CMK (cell line): ENCODE measurements at places on chromosomes 13 and 19.
A peak's percentile ranks its signal among the peaks of the same experiment; 100 is the strongest.

GRCh38 chr19:49590071-49590970 is 661 bp upstream of the PRR12 start:
- DNase-seq, result peak; percentile 99

DNA sequence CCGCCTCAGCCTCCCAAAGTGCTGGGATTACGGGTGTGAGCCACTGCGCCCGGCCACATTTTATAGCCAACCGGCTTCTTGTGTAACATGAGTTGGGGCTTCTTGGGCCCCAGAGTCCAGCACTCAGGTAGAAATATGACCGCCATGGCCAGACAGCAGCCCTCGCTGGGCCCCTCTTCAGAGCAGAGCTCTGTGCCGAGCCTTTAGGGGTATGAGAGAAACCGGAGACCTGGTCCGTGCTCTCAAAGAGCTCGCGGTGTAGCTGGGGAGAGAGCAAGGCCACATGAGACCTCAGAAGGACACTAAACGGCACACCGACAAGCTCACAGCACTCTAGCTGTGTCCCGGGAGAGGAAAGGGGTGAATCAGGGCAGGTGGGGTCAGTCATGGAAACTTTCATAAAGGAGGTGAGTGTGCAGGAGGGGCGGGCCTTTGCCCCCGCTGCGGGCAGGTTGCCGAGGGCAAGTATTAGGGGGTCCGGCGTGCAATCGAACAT is 15.8 kb downstream of the ACTN4 start:
- DNase-seq, result no peak

DNA sequence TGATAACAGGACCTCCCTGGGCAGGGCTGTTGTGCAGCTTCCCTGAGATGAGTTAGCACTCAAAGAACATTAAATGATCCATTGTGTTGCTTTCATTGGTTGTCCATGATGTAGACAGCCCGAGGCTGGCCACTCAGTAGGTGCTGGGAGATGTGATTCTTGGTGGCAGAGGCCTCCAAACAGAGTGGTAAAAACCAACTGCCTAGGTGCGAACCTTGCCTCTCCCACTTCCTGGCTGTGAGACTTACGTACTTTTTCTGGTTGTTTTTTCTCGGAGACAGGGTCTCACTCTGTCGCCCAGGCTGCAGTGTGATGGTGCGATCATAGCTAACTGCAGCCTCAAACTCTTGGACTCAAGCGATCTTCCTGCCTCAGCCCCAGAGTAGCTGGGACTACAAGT is 6.2 kb downstream of the SARS2 start:
- DNase-seq, result no peak

GRCh38 chr19:45296355-45296754 is 26.3 kb downstream of the CKM start:
- no peak for DNase-seq

DNA sequence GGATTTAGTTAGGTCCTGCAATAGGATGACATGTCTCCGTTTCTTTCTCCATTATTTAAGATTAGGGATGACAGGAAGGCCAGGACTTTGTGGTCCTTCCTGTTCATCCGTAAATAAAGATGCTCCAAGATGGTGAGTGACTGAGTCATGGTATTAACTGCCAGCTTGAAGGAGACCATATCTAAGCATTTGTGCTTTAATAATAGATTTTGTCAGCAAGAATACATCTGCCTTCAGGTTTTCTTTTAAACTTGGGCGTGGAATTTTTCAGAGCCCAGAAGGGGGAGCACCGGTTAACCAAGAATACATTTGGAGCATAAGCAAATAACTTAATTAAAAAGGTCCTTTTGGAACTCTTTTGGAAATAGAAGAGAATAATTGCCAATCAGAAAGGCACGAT is 68.2 kb downstream of the ARHGAP35 start:
- DNase-seq, result no peak

DNA sequence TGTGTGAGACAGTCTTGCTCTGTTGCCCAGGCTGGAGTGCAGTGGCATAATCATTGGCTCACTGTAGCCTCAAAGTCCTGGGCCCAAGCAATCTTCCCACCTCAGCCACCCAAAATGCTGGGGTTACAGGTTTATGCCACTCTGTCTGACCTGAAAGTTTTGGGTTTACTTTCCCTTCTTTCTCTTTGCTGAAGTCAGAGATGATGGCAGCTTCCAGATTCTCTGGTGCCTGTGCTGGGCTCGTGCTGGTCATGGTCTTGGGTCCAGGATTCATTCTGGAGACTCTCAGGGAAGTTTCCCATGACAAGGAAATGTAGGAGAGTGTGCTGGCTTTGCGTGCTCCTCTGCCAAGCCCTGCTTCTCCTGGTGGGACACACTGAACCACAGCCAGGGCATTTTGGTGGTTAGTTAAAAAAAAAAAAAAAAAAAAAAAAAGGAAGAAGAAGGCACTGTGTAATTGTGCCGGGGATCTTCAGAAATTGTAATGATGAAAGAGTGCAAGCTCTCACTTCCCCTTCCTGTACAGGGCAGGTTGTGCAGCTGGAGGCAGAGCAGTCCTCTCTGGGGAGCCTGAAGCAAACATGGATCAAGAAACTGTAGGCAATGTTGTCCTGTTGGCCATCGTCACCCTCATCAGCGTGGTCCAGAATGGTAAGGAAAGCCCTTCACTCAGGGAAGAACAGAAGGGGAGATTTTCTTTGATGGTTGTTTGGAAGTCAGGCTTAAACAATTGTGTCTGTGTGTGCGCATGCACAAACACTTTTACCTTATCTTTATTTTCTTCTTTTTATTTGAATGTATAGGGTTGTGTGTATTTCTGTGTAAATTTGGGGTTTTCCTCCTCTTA is at the start of gene ALOX5AP:
Gene ALOX5AP, plus strand, starts transcription at position 519 of the 847 bp plus-strand sequence. Its CDS starts 63 bp downstream, at position 582.
- DNase-seq, result no peak

DNA sequence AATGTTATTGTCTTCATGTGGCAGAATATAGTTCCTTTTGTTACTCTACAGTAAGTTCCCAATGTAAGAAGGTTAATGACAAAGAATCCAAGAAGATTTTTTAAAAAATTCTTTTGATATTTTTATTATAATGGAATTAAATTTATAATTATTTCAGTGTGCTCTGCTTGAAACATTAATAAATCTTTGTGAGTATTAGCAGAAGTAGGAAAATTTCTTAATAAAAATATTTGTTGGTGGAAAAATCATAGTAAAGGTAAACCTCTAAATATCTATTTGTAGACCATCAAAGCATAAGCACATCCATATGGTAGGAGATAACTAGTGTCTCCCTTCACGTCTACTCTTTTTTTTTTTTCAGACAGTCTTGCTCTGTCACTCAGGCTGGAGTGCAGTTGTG is 4.3 kb downstream of the CSNK1A1L start:
- DNase-seq, result no peak

GRCh38 chr19:17281391-17282304 is at the start of gene ANKLE1:
TSS of gene ANKLE1 (plus strand) at chr19:17281901. CDS start at chr19:17281921, 20 bp downstream.
- peak; percentile 74 for DNase-seq

DNA sequence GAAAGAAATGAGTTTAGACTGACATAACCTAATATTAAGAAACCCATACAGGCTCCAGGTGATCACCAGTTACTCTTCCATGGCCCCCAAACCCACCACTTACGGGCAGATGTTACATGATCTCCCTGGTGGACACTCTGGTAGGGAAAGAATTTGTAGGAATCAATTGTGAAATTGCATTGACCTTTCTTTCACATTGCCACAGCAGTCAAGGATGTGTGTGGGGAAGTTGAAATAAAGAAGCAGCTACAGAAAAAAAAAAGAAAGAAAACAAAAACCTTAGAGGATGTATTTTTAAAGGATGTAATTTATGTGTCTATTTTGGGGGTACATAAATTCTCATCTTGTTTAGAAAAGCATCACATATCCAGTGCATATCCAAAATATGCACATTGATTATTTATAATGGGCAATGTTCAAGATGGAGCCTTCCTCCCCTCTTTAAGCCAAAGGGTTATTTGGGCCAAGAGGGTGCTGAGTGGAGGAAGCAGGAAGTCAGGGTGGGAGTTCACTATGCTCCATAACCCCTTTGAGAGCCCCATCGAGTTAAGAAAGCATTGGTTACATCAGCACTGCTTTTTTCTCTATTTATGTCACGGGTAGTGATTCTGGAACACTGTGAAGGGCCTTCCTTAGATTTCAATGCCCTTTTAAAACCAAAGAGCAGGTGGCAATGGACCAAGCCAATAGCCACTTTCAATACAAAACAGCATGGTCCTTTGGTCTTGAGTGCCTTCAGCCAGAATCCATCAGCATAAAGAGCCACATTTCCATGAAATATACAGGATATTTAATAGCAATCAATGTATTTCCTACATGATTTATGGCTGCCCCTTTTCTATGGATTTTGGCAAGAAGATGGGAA is 169.6 kb downstream of the LACC1 start:
- no peak for DNase-seq

- DNase-seq, result no peak
Measured at GRCh38 chr13:32471187-32471922, 43.4 kb upstream of the N4BP2L1 start.

- no peak for DNase-seq
Measured at GRCh38 chr13:62388515-62388914, 972.9 kb upstream of the PCDH20 start.

DNA sequence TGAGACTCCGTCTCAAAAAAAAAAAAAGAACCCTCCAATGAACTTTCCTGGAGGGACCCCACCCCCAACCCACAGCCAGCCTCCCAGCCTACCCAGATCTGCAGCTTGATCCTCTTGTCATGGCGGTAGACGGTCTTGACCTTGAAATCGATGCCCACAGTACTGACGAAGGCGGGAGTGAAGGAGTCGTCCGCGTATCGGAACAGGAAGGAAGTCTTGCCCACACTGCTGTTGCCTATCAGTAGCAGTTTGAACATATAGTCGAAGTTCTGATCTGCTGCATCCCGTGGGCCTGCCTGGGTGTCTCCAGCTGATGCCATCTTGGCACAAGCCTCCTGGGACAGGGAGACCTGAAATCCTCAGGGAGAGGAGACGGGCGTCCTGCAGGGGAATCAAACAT is 2.4 kb downstream of the RAB3D start:
- DNase-seq, result peak; percentile 92

- DNase-seq, result no peak
Measured at GRCh38 chr19:39355253-39355652, 13.0 kb downstream of the SAMD4B start.
